ENCODE measurements at places on chromosomes 2 and 18.

- no peaks in the 10 kb centered on the region for H3K36me3 ChIP-seq
- DNase-seq, result peak; percentile 30
- H3K4me3 ChIP-seq, result no peak overlapping the region
- no peaks in the 10 kb centered on the region for H3K27me3 ChIP-seq
- no peak overlapping the region for H3K27ac ChIP-seq
Measured at GRCh38 chr2:2464094-2464493, 133.0 kb upstream of the MYT1L start.

GRCh38 chr2:83461135-83461534, 997.9 kb downstream of the SUCLG1 start:
- no peak overlapping the region for H3K27ac ChIP-seq
- no peaks in the 10 kb centered on the region for H3K36me3 ChIP-seq
- H3K4me1 ChIP-seq, result no peaks in the 10 kb centered on the region
- no peak overlapping the region for H3K4me3 ChIP-seq

DNA sequence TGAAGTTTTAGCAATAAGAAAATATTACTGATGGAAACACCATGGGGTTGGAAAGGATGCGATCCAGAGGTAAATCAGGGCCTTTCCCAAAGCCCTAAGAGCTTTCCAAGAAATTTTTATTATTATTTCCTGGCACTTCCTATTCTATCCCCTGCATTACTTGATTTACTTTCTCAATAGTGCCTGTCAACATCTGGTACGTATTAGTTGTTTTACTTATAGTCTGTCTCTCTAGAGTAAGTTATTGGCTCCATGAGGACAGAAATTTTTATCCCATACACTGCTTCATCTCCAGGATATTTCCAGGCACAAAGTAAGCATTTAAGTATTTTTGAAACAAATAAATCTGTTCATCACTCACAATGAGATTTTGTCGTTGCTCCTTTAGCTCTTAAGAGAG, 18.1 kb downstream of the PPP4R1 start:
- peaks cover 25% of the 10 kb centered on the region for H3K4me1 ChIP-seq
- peak overlapping the region; percentile 41 for H3K27ac ChIP-seq
- no peak overlapping the region for H3K4me3 ChIP-seq

DNA sequence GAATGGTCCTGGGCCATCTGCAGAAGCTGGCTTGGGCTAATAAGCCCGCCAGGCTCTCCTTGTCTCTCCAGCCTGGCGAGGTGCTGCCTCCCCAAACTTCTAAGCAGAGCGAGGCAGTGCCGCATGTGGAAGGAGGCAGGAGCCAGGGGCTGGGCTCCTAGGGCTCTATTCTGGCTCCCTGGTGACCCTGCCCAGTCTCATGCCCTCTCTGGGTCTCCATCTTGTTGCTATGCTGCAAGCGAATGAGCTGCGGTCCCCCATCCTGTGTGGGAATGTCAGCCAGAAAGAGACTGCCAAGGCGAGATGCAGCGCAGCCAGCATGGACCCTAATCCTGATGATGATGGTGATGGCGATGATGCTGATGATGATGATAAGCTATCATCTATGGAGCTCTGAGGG, 48.7 kb downstream of the TNS1 start:
- H3K4me3 ChIP-seq, result no peak overlapping the region
- no peaks in the 10 kb centered on the region for H3K27me3 ChIP-seq
- no peak overlapping the region for H3K27ac ChIP-seq
- no peaks in the 10 kb centered on the region for H3K36me3 ChIP-seq

DNA sequence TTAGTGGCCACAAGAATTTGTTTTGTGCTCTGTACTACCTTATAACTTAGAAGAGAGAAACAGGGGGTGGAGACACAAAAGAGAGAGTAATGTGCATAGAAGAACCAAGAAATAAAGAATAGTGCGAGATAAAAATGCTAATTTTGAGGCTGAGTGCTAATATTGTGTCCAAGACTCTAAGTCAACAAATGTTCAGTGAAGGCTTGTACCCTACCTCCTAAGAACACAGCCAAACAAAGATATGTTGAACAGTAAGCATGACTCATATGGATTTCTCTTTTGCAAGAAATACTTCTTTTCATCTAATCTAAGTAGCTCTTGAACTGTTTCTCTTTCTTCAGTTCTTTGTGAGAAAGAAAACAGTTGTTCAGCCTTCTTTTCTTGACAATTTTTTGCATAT, 45.2 kb downstream of the GAREM1 start:
- H3K4me1 ChIP-seq, result peaks cover 5% of the 10 kb centered on the region
- peak; percentile 16 for DNase-seq
- no peaks in the 10 kb centered on the region for H3K36me3 ChIP-seq
- no peak overlapping the region for H3K4me3 ChIP-seq
- H3K27me3 ChIP-seq, result no peaks in the 10 kb centered on the region
- H3K27ac ChIP-seq, result peak overlapping the region; percentile 36

DNA sequence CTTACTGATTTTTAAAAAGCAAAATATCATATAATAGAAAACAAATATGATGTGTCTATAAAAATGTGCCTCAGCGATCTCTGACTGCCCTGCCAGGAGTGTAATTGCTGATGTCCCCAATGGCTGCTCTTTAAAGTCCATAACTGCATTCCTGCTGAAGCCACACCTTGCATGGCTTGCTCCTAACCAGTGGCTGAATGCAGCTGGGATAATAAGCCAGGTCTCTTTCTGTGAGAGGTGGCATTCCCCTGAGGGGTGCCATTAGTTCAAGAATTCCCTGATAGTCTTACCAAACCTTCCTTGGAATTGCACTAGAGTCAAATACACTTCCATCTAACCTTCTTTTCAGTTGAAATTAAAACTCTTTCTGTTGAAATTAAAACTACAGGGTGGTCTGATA, 125.8 kb upstream of the ZNF804A start:
- no peak overlapping the region for H3K4me3 ChIP-seq
- no peak overlapping the region for H3K27ac ChIP-seq
- H3K27me3 ChIP-seq, result no peaks in the 10 kb centered on the region
- H3K36me3 ChIP-seq, result no peaks in the 10 kb centered on the region
- H3K4me1 ChIP-seq, result no peaks in the 10 kb centered on the region

GRCh38 chr2:10879624-10880585, 31.8 kb upstream of the KCNF1 start:
- H3K36me3 ChIP-seq, result no peaks in the 10 kb centered on the region
- H3K27me3 ChIP-seq, result no peaks in the 10 kb centered on the region
- no peak for DNase-seq
- H3K27ac ChIP-seq, result no peak overlapping the region

GRCh38 chr18:59189746-59190145, 30.2 kb upstream of the GRP start:
- no peak for DNase-seq
- H3K4me1 ChIP-seq, result no peaks in the 10 kb centered on the region
- H3K4me3 ChIP-seq, result no peak overlapping the region
- H3K27me3 ChIP-seq, result no peaks in the 10 kb centered on the region
- no peaks in the 10 kb centered on the region for H3K36me3 ChIP-seq

GRCh38 chr18:4720518-4720917, 265.4 kb upstream of the DLGAP1 start:
- no peaks in the 10 kb centered on the region for H3K4me1 ChIP-seq
- H3K4me3 ChIP-seq, result no peak overlapping the region
- no peaks in the 10 kb centered on the region for H3K27me3 ChIP-seq

DNA sequence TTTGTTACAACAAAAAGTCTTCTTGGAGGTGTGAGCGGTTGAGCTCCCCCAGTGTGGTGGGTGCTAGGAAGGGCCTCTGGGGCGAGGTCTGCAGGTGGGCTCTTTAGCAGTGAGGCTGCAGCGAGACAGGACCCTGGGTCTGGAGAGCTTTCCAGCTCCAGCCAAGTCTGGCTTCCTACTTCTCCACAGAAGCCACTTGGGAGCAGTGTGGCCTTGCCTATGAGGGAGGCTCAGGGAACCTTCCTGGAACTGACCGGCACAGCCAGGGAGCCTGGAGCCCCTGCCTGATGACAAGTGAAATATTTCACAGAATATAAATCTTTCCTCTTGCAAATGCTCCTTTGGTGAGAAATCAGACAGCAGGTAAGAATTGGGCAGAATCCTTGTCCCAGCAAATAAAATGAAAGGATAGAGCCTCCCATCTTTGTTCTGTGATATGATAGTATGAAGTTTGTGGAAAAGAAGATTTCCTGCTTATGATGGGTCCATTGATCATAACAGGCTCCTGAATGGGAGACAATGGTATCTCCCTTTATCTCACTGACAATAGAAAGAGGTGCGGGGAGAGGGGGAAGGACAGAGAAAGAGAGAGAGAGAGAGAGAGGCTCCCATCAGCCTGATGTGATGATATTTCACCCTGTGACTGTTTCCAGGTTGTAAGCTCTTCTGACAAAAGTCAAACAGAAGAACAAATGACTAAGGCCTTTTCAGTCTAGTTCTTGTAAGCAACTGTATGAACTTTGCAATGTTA, 289.8 kb upstream of the SPRED2 start:
- no peak overlapping the region for H3K4me3 ChIP-seq
- no peak overlapping the region for H3K27ac ChIP-seq
- H3K36me3 ChIP-seq, result no peaks in the 10 kb centered on the region

DNA sequence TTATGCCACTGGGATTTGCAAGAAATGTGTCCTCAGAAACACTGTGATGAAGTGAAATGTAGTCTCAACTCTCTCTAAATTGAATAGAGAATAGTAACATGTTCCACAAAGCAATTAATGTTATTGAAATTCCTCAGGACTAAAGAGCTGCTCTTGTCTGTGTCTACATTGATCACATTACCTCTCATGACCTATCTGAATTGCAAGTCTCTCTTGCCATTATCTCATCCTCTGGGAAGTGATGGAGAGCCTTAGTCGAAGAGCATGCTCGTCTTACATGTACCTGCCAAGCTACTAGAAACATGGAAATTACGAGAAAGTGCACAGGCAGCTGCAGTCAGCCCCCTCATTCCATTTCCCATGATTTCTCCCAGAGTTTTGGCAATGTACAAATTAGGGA, 561.1 kb upstream of the ZNF804A start:
- H3K27me3 ChIP-seq, result no peaks in the 10 kb centered on the region
- no peak for DNase-seq
- H3K27ac ChIP-seq, result no peak overlapping the region
- H3K4me3 ChIP-seq, result no peak overlapping the region
- H3K4me1 ChIP-seq, result no peaks in the 10 kb centered on the region

DNA sequence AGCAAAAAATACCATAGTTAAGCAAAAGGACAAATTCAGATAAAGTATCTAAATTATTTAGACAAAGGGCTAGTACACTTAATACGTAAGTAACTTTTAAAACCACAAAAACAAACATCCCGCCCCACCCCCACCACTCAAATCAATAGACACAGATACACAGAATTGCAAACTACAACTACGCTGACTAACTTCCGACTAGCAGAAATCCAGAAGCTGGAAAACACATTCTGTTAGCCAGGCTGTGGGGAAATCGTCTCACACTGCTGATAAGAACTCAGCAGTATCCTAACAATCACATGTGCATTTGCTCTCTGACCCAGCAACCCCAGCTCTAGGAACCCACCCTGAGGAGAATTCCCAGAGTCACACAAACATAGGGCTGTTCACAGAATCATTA, 16.6 kb downstream of the FAM168B start:
- H3K4me3 ChIP-seq, result no peak overlapping the region
- H3K36me3 ChIP-seq, result no peaks in the 10 kb centered on the region
- no peaks in the 10 kb centered on the region for H3K27me3 ChIP-seq
- peaks cover 16% of the 10 kb centered on the region for H3K4me1 ChIP-seq
- H3K27ac ChIP-seq, result peak overlapping the region; percentile 87

- no peak overlapping the region for H3K4me3 ChIP-seq
- DNase-seq, result no peak
- H3K4me1 ChIP-seq, result peaks cover 9% of the 10 kb centered on the region
- no peaks in the 10 kb centered on the region for H3K27me3 ChIP-seq
- no peaks in the 10 kb centered on the region for H3K36me3 ChIP-seq
Measured at GRCh38 chr2:101064505-101064867, 62.4 kb downstream of the RPL31 start.

GRCh38 chr18:33556846-33557245, 21.2 kb upstream of the ASXL3 start:
- no peak overlapping the region for H3K27ac ChIP-seq
- H3K36me3 ChIP-seq, result no peaks in the 10 kb centered on the region
- no peak for DNase-seq
- no peak overlapping the region for H3K4me3 ChIP-seq
- no peaks in the 10 kb centered on the region for H3K27me3 ChIP-seq

DNA sequence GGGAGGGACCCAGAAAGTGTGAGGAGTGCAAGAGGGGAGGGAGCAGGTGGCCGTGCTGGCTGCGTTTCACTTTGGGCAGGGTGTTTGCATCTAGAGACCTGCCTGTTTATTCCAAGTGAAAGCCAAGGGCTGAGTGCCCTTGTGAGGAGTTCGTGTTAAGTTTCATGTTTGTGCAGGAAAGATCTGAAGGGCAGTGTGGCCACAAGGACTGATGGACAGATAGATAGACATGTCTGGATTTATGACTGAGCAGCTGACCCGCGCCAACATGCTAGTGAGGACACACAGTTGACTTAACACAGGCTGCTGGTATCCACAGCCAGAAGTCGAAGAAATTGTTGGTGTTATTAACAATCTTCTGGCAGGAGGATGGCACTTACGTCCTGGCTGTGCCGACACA, 387.6 kb upstream of the TNP1 start:
- no peaks in the 10 kb centered on the region for H3K27me3 ChIP-seq
- peaks cover 43% of the 10 kb centered on the region for H3K4me1 ChIP-seq
- peak overlapping the region; percentile 82 for H3K27ac ChIP-seq
- H3K36me3 ChIP-seq, result no peaks in the 10 kb centered on the region
- DNase-seq, result no peak

All from hepatocyte (in vitro differentiated cells).